Frontal cortex (tissue), 4 donors: ENCODE measurements at places on chromosomes 6 and 20. TPM values are rescaled to one million over a fixed set of nuclear protein-coding genes. Genes with fewer than 3 reads are reported as not detected.

GNAS-AS1 gene
- 1.2 TPM for total RNA-seq

GATA5 gene
- total RNA-seq = not detected

- DNase-seq = no peak
Observed at GRCh38 chr6:6587696-6588063, 840 bp upstream of the LY86 start.

DNA sequence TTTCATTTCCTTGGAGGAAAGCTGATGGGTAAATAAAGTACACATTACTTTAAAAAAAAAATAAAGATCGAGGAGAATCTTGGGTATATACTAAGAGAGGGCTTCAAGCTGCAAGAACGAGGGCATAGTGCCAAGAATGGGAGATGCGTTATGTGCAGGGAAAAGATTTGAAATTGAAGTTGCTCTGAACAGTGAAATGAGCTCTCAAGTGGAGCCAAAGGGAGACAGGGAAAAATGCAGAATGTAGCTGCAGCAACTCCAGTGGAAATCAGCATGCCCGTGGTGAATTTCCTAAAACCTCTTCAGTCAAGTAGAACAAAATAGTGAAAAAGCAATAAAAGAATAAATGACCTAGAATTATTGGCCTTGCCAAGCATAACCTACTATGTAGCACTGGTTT, 11.4 kb upstream of the COL9A1 start:
- no peak for DNase-seq

GRCh38 chr6:12528581-12529363, 187.8 kb upstream of the PHACTR1 start:
- DNase-seq = no peak

RIN2 gene
- total RNA-seq = 9.0 TPM

DNA sequence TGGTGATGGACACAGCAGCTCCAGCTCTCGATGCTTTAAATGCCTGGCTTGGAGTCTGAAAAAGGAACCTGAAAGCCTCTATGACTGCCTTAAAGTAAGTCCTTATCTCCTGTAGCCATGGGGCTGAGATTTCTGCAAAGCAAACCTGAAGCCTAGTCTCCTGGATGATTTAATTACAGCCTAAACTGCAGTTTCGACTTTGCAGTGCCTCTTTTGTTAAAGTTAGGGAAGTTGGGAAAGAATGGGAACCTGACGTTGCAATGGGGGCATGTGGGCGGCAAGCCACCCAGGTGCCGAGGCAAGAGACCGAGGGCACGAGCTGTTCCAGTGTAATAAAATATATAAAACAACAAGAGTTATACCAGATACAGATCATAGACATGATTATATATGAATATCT, 11.7 kb upstream of the TCFL5 start:
- DNase-seq = no peak

DSP gene
- 6.9 TPM for total RNA-seq

DNA sequence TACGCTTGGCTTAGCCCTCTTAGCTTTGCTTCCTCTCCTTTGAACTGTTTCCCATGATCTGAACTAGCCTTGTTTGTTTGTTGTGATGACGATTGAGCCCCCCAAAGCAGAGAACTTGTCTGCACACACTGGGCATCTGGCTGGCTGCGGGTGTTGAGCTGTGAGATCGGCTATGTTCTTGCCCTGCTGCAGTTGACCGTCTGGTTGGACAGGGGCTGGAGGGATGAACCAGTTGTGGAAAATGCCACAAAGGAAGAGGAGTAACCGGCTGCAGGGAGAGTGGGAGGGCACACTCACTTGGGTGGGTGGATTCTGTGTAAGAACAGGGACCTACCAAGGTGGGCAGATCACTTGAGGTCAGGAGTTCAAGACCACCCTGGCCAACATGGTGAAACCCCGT, 12.4 kb upstream of the RSPO4 start:
- DNase-seq = no peak

DNA sequence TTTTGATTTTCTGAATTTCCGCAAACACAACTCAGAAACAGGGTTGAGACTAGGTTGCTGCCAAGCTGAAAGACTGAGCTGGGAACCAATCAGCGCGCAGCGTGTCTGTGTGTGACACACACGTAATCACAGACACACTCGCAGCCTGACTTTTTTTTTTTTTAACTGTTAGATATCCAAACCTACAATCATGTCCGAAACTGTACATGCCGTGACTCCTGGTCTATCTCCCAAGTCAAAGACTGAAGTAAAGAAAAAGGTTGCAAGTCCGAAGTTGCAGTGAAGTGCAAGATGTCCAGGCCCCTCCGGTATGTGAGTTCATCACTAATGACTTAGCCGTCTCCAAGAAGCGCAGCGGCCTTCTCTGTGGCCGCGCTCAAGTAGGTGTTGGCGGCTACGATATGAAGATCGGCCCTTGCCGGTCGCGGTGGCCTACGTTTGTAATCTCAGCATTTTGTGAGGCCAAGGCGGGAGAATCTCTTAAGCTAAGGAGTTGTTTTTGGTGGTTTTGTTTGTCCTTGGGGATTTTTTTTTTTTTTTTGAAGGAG, 108.2 kb downstream of the HFE start:
- peak; percentile 63 for DNase-seq

DNA sequence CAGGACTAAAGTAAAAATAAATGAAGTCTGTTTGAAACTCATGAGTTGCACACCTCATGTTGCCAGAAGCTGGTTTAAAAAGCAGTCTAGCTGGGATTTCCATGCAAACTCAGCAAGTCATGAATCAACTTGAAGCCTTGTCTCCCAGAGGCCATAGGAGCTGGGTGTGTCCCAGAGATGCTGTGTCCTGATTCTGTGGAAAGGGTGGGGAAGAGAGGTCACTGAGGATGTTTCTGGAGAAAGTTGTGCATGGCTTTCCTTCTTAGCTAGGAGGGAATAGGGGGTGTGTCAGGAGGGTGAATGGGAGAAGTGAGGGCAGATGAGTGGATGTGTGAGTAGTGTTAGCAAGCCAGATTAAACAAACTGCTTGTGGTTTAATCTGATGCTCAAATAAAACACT, 111.3 kb downstream of the ADAT2 start:
- DNase-seq = no peak

- DNase-seq = no peak
Observed at GRCh38 chr6:118648866-118649554, 2.4 kb downstream of the CEP85L start.

DNA sequence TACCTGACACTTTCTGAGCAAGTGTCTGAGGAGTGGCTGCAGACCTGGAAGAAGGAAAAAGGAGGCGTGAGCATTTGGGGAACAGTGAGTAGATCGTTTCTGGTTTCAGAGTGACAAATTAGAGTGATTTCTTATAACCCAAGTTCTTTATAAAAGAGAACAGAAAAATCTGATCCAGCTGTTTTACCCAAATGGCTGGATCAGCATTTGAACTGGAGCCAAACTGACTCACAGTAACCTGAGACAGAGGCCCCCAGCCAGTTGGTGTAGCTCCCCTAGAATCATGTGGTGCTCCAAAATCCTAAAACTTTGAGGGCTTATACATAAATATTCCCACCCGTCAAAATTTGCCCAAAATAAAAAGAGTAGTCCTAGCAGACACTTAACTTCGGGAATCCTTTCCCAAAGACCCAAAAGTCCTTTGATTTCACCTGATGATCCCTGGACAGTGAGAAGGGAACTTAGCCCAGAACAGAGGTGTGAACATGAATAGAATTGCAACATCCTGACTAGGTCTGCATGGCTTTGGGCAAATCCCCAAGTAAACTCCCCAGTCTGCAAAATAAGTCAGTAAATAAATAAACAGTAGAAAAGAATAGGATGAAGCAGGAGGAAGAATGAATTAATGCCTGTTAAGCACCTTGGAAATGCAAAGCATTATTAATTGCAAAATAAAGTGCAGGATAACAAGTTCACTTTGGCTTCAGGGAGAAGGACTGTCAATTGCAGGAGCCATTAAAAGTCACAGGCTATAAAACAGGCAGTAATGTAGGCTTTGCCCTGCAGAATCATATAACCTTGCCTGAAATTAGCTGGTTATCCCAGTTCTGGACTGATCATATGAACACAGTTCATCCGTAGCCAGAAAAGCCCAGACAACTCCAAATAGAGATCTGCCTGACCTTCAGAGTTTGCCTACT, 262.0 kb upstream of the JARID2 start:
- no peak for DNase-seq

GRCh38 chr6:41291717-41292116, 5.2 kb upstream of the TREM1 start:
- DNase-seq = no peak

DNA sequence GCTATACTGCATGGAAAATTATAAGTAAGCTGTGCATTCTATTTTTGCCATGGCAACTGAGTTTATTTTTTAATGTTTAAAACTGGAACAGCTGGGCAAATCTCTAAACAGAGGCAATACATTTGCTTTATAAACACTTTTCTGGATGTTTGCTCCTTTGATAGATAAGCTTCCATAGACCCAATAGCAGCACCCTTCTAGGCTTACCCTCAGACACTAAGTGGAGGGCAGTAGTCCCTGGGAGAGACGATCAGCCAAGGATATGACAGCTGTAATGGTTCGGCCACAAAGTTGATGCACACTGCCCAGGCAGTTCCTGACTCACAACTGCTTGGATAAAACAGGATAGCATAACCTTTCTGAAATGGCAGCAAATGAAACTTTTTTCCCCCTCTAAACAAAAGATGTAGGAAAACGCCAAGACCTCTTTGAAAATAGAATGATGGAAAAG, 8.5 kb upstream of the MRPS10 start:
- DNase-seq = no peak

ISM1 gene
- 1.6 TPM for total RNA-seq

DNA sequence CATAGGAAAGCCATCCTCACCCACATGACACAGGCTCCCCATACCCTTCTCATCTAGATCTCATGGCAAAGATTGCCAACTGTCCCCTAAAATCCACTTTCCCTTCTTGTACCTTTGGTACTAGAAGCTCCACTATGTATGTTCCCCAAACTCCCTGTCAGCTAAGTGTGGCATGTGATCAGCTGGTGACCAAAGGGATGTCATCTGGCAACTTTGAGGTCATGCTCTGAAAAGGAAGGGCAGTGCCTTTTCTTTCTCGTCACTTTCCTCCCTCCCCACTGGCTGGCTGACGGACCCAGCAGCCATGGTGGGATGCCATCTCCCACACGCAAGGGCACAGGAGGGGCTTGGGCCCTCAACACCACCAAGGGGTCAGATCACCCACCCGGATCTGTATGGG, 23.8 kb upstream of the TAF8 start:
- DNase-seq = no peak

DNA sequence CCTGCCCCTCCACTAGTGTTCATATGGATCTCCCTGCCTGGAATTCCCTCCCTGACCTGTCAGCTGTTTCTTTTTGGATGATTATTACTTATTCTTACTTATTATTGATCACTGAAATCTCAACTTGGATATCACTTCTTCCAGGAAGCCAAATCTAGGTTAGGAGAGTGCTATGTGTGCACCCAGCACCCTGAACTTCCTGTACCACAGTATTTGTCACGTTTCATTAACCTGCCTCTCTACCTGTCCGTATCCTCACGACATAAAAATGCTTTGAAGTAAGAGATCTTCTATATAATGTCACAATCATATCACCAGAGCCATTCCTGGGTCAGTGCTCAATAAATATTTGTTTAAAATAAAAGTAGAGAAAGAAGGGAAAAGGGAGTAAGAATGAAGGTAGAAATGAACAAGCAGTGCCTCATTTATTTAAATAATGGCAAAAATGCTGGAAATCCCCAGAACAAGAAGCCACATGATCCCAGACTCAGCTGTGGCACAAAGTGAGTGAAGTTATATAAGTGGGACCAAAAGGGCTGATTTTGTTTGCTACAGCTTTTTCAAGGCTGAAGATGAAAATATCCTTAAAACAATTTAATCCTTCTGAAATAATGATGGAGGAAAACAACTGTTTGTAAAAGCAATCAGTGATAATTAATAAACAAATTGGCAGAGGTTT, 88.0 kb upstream of the MANEA start:
- no peak for DNase-seq

- peak; percentile 70 for DNase-seq
Observed at GRCh38 chr20:63253438-63254231, 628 bp downstream of the NKAIN4 start.
